OCI-LY7 (cell line): ENCODE measurements at places on chromosomes 6 and 20. TPM values are rescaled to one million over a fixed set of nuclear protein-coding genes. Genes with fewer than 3 reads are reported as not detected.

- no peak for DNase-seq
Measured at GRCh38 chr6:170229851-170230519, 60.9 kb downstream of the DLL1 start.

DNA sequence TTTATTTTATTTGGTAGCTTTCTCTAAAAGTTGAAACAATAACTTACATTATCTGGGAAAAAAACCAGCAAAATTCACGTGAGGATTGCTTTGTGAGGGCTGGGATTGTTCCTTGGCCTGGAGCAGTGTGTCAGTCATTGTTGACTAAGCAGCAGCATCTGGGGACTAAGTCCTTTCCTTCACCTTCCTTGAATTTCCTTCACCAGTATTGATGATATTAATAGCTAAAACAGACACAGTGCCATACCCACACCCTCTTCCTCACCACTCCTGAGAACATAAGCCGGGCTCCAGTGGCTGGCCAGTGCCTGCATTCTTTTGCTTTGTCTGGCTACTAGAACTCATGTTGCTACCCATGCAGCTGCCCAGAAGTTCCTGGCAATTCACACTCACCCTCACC lies 23.7 kb downstream of the PLCB1 start:
- DNase-seq = no peak

DNA sequence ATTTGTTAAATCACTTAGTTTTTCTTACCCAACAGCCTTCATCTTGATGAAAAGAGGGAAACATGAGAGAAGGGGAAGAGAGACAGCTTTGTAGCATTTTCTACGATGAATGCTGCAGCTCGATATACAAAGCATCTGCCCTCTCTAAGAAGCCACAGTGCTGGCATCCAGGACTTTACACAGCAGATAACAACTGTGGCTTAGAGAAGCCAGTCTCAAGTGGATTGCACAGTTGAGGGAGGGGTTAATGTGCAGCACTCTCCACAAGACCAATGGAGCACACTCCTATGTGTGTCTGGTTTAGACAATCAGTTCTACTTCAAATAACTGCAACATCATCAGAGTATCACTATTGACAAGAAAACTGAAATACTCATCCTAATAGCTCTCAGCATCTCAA lies 5.8 kb downstream of the C6orf120 start:
- DNase-seq = peak; percentile 10

DNA sequence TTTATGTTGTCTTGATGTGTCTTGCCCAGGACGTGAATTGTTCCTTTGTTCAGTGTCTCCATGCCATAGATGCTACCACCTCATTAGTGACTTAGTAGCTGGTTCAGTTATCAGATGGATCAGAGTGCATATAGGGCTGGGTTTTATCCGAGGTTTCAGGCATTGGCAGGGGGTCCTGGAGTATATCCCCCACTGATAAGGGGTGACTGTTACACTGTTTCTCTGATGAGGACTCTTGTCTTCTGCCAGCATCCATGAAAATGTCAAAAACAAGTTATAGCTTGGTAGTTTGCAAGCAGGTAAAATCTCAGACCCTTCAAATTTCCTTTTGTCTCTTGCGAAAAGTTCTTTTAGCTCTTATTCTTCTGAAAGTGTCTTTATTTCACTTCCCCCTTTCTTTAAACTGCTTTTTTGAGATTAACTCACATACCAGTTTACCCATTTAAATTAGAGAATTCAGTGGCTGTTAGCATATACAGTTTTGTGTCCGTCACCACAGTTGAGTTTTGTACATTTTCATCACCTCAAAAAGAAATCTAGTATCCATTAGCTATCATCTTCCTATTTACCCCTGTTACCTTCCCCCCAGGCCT lies 109.2 kb downstream of the CDYL start:
- peak; percentile 43 for DNase-seq

DNA sequence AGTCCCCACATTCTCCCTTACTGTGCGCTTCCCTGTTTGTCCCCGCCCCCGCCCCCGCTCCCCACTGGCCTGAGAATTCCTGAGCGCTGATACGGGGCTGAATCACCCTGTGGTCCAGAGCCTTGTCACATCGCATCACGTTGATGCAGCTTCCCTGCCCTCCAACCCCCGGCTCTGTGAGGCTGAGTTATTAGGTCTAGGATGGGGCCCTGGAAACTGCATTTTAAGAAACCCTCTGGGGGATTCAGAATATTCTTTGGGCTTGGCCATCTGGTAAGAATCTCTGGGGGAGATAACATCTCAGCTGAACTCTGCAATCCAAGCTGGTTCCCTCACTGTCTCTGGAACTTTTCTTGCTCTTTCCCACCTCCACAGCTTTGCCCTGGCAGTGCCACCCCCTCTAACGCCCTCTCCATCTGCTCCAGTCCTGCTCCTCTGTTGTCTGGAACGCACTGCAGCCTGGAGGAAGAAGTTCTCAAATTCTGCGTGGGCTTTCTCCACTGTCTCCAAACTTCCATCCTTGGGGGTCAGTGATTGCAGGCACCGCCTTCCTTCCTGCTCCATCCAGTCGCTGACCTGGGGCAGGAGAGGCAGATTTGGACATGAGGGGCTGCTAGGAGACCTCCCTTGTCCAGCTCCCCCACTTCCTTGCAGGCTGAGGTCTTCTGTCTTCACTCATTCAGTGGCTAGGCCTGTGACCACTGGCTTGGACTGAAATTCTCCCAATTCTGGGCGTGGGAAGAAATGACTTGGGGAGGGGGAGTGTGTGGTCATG lies 42.6 kb downstream of the KIAA1755 start:
- no peak for DNase-seq

- no peak for DNase-seq
Measured at GRCh38 chr6:134517145-134517658, 199.3 kb upstream of the SGK1 start.

DNA sequence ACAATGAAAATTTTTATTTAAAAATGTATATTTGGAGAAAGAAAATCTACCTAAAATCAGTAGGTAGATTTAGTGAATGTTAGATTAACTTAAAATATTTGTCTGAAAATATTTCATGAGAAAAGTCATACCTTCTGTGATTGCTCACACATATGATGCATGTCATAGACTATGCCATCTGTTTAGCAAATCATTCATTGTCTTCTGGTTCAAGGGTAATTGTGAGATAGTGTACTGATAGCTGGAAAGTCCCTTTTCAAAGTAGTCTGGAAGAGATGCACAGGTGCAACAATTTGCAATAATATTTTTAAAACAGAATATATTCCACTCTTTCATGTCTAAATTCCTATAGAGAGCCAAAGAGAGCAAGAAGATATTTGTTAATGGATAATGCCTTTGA lies 21.0 kb upstream of the RNF217 start:
- DNase-seq = no peak

DNA sequence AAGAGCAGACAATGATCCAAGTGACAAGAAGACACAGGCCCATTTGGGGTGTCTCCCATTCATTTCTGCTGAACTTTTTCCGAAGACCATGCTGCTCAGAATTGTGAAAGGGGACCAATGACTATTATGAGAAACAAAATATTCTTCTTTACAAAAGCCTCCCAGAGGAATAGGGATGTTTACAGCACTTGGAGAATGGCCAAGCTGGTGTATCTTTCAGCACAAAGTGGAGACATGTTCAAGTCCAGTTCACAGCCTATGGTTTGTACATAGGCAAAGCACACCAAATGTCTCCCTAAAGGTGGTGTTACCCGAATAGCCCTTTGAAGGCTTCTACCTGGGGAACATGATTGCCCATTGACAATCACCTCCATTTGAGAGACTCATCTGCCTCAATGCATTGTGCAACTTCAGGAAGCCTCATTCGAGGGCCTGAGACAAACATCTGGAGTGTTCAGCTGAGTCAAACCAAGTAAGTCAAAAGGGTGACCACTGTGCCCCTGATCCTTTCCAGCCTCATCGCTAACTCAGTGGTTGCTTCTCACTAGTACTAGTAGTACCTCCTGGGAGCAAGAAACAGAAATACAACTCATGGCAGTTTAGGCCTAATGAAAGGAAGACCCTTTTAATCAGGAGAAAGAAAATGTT lies 451.0 kb upstream of the MARCKS start:
- no peak for DNase-seq

GRCh38 chr6:5133943-5134342 lies 48.8 kb downstream of the PPP1R3G start:
- DNase-seq = no peak

DNA sequence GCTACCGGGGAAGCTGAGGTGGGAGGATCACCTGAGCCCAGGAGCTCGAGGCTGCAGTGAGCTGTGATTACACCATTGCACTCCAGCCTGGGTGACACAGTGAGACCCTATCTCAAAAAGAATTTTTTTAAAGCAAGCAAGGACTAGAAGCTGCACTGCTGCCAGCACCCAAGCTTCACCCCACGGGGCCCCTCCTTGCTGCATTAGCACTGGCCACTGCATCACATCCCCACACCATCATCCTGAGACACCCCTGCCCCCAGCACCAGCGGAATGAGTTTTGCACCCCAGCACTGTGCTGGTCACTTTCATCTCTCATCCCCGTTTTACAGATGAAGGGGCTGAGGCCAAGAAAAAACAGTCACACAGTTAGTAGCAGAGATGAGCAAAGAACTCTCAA lies 30.9 kb downstream of the TBC1D7 start:
- no peak for DNase-seq

DNA sequence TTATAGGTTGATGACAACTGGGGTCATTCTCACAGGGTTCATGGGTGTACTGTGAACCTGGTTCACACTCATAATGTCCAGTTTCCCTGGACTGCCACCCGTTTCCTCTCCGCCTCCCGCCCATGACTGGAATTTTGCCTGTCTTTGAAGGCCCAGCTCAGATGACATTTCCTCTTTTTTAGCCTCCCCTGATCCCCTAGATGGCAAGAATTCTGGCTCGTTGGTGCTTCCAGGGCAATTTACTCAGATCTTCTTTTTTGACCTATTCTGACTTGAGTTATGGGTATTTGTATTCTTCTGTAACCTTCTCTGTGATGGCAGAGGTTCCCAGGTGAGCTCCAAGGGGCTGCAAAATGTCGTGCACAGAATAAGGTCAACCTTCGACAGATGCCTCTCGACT lies 5.7 kb upstream of the CITED2 start:
- DNase-seq = no peak

DNA sequence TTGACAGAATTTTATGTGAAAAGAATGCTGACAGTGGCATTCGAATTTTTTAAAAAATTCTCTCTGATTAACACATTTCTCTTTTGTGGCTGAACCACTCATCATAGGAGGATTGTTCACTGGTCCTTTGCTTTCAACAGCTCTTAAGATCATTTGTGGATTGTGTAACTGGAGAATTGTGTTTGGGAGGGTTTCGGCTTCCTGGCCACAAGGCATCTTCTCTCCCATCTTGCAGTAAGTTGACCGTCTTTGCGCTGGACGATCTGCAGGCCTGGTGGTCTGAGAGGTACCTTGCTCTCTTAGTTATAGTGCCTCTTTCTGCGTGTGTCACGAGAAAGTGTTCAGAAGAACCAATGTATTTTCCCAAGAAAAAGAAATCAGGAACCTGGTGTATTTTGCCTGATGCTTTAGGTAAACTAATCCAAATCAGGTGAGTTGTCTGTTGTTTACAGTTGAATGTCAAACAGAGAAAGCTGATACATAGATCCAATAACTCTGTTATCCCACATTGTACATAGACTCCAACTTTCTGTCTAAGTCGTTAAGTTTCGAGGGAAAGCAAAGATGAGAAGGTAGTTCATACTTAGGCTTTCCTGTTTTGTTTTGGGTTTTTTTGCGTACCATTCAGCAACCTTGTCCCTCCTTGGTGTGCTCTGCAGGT lies 14.8 kb upstream of the EXOC2 start:
- no peak for DNase-seq

The MCCD1 gene
- total RNA-seq = not detected in 2 replicates

The GABRR1 gene
- total RNA-seq = not detected in 2 replicates
